ENCODE measurements at places on chromosomes 2 and 18.
A peak's percentile ranks its signal among the peaks of the same experiment; 100 is the strongest.

DNA sequence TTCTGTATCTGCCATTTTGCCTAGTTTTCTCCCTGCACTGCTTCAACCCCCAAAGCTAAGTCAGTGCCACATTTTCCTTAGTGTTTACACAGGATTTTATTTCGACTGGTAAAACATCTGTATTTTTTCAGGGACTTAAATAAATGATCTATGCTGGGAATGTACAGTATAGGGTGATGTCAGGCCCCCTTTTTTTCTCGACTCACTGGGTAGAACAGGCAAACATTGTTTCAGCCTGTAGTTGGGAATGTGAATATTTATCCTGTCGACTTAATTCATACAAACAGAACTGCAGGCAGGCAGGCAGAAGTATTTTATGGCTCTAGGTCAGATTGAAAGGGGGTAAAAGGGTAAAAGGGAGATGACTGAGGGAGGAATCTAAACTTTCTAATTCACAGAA is 123.5 kb upstream of the ZFP36L2 start:
- no peak for DNase-seq

DNA sequence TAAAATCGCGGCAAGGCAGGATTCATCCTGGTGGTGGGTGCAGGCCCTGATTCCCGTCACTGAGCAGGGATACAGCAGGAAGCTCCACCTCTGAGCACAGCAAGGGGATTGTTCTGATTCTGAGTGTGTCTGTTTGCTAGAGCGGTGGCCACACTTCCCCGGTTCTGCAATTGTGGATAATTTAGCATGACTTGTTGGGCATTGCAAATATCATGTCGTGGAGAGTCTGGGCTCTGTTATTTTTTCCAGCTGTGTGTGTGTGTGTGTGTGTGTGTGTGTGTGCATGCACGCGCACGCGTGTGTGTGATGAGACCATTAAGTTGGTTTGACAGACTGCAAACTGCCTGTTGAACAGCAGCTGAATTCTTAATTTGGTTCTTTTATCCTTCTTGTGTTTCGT is 4.1 kb upstream of the TMEM18 start:
- no peak for DNase-seq

DNA sequence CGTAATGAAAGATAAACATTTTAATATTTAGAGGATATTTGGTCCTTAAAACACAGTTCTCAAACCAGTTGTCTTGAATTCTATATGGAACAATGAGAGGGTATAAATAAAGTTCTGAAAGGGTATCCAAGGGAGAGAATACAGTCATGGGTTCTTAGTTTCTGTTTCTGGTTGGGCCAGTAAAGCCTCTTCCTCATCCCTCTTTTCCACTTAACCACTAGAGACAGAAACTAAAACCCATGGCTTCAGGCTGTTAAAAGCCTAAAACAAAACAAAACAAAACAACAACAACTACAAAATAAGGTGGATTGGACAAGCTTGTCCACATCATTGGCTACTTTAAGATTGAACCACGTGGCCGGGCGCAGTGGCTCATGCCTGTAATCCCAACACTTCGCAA is 18.8 kb downstream of the COQ10B start:
- no peak for DNase-seq

- no peak for DNase-seq
Observed at GRCh38 chr2:232341061-232341738, 37.4 kb upstream of the ALPP start.

GRCh38 chr2:81542119-81542518 is 1237.6 kb upstream of the LRRTM1 start:
- no peak for DNase-seq

DNA sequence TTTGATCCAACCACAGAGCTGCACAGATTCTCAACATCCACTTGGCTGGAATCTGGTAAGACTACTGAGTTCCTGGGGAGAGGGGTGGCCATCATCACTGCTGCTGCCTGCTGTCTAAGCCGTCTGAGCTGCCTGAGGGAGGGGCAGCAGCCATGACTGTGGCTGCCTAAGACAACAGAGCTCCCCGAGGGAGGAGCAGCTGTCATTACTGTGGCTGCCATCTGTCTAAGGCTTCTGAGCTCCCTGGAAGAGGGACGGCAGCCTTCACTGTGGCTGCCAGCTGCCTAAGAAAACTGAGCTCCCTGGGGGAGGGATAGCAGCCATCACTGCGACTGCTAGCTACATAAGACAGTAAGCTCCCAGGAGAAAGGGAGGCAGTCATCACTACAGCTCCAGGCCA is 584.4 kb downstream of the NR4A2 start:
- DNase-seq = no peak

DNA sequence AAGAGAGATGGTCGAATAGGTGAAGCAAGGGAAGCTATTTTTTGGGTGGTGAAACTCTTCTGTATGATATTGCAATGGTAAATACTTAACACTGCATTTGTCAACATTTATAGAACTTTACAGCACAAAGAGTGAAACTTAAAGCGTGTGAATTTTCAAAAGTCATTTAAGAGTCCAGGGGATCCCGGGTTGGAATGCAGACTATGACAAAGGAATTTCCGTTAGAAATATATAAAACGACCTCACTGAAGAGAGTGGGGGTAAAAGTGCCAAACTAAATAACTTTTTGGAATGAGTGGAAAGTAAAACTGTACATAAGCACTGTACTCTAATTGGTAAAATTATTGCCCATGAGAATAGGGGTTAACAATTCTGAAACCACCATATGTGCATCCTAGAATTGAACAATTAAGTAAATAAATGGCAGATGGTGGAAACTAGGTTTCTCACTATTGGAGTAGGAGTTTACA is 191.0 kb upstream of the FN1 start:
- DNase-seq = no peak

DNA sequence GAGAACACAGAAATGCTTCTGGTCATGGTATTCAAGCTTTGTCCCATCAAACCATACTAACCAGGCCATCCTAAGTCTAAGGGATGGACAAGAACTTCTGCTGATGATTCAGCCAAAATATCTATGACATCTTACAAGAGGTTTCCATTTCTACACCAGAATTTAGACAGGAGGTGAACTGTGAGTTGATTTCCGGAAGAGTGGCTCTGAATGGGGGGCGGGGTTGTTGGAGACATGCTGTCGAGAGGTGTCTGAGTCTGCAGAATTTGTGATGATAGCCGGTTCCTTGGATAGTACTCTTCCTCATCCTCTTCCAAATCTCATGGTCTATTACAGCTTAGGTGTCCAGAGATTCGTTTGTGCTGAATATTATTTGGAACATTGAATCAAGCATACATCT is 408.7 kb upstream of the TCF4 start:
- DNase-seq = no peak

DNA sequence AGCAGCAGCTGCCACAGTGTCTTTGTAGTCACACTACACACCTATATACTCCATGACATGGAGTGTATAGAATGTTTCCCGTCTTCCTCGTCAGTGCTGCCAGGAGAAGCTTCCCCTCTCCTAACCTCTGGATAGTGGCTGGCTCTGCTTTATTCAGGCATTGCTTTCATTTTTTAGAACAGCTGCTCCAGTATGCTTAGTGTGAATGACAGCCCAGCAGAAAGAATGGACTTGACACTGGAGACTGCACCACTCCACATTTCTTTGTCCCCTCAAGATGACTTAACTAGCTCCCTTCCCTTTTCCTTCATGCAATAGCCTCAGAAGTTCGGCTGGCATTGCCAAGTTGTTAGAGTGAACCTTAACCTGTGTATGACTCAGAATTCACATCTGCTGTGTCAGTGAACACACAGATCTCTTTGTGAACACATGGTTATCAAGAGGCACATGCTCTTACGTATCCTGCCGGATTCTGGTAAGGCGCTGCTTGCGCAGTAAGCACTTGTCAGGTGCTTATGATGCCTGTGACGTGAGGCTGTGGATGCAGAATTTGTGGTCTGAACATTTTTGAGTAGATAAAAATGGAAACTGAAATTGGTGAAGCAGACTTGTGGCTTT is 73.9 kb downstream of the NEDD4L start:
- DNase-seq = no peak

DNA sequence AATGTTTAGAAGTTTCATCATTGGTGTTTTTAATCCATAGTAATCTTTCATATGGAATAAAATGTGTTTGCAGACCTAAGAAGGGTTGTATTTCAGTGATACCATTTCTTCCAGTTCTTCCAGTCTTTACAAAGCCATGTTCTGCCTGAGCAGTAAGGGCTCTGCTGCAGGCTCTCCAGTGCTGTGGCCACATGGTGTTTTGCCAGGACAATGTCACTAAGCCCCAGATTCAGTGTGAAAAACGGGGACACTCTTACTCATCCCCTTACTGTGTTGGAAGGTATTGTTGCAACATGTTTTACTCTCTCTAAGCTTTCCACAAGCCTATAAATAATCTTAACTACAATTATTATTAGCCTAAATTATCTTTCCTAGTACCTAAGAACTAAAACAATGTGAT is 481.4 kb upstream of the CDH7 start:
- DNase-seq = no peak

GRCh38 chr2:96386470-96386869 is 50.9 kb downstream of the NCAPH start:
- no peak for DNase-seq

- no peak for DNase-seq
Observed at GRCh38 chr2:75290600-75291150, 91.4 kb upstream of the TACR1 start.

DNA sequence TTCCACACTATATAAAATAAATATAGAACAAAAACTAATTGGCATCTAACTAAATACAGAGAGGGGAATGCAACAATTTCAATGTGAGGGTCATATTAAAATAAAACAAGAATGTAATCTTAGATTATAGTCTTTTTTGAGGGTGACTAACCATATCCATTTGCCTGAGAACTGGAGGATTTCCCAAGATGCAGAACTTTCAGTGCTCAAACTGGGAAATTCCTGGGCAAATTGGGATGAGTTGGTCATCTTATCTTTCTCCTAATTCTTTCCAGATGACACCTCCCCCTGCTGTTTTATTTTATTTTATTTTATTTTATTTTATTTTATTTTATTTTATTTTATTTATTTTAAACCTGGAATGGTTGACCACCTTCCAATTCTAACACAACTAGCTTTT is 846.2 kb downstream of the SLC4A3 start:
- DNase-seq = no peak

DNA sequence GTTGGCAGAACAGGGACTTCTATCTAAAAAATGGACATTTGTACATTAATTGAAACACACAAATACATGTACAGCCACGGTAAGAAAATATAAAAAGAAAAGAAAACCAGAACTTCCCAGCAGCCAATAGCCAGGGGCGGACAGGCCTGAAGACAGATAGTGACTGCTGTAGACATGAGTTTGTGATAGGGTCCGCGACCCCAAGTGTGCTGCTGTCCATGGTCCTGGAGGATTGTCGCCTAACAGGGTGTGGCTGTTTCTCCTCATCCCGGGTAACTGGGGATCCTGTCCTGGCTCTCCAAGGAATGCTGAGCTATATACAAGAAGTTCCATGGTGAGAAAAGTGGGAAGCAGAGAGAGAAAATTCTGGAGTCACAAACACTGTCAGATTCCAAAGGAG is 266.5 kb upstream of the SALL3 start:
- DNase-seq = no peak

- DNase-seq = no peak
Observed at GRCh38 chr2:145412155-145412554, 892.2 kb upstream of the ZEB2 start.

DNA sequence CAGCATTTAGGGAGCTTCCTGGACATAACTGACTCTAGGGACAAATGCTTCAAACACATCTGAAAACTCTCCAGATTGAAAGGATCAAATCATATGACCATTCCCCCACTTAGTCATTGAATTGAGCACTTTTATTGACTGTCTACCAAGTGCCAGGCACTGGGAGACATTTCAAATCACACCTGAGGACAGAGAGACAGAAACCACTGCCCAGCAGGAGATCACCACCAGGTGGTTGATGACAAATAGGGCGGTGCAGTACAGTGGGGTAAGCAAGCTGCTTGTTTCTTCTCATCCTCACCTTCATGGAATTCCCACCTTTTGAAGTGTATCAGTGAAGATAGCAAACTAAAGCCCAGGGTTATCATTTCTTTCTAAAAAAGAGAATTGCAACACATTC is 19.0 kb upstream of the CXCR4 start:
- peak; percentile 48 for DNase-seq

DNA sequence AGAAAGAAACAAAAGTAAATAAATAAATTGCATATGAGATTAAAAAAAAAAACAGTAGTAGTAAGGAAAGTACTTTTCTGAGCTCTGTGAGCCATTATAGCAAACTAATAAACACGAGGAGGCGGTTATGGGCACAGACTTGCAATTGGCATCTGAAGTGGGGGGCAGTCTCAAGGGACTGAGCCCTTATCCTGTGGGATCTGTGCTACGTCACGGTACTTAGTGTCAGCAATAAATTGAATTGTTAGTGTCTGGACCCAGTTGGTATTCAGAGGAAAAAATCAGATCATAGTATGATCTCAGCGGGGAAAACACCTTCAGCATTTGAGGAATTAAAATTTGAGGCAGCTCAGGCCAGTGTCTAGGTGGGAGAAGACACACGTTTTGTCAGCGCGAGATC is 76.6 kb upstream of the TEX51 start:
- no peak for DNase-seq

- DNase-seq = no peak
Observed at GRCh38 chr2:163593982-163594381, 141.8 kb downstream of the FIGN start.

- no peak for DNase-seq
Observed at GRCh38 chr2:143762176-143762928, 633.1 kb downstream of the ARHGAP15 start.

DNA sequence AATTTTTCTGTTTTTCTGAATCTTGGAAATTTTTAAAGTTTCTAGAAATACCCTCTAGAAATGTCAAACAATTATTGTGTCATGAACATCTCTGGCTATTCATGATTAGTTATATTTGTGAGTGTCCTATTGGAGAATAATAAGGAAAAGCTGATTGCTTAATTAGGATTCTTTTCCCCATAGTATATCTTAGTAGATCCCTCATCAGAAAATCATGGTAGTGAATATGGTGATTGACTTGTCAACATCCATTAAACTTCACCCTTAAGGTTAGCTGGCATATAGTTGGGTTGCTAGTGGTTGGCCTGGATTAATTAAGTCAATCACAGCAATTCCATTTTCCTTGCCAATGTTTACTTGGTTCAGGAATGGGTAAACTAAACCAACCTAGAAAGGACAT is 18.7 kb upstream of the NABP1 start:
- DNase-seq = no peak

- DNase-seq = no peak
Observed at GRCh38 chr2:82599021-82599420, 1860.1 kb downstream of the SUCLG1 start.

GRCh38 chr2:240198226-240198625 is 57.8 kb upstream of the OTOS start:
- DNase-seq = no peak

DNA sequence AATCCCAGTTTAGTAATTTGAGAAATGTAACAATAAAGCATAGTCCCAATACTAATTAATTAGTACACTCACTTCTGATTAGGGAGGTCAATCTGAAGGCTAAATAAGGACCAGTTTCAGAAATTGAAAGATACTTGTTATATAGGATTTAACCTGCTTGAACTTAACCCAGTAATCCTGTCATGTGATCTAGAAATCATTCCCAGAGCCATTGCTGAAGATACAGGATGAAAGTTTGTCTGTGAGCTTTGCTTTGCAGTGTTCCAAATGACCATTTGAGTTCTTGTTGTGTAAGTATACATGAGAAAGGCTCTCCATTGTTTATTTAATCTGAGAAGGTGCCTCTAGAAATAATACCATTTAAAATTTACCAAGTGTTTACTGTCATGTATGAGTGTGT is 52.2 kb downstream of the GALNT1 start:
- DNase-seq = no peak
